ENCODE measurements at places on chromosomes 5 and 9.

DNA sequence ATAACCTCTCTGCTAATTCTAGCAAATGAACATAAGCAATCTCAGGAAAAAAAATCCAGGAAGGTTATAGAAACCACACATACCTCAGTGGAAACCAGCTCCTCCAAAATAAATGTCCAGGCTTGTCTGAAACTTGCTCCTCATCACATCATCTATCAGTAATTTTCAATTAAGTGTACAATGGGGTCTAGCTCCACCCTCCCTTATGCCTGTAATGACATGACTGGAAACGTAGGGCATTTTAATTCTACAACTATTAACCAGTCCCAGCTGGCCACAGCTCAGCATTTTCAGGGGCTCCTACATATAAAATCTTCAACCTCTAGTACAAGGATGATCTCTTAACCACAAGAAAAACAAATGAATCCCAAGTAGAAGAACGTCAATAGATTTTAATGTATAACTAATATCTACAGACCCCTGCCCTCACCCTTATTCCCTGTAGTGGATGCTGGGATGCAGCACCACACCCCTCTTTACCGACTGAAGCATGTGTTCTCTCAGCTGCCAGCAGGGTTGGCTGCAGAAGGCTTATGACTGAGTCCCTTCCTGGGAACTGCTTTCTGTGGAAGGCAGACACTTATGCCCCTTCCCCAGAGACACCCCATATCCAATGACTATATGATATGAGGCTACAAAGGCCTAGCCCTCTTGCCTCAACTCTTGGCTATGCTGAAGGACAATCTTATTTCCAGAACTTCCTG lies 6.8 kb downstream of the TSSK1B start:
- DNase-seq = no peak

GRCh38 chr9:12790001-12790400 lies 15.2 kb downstream of the LURAP1L start:
- no peak for DNase-seq

DNA sequence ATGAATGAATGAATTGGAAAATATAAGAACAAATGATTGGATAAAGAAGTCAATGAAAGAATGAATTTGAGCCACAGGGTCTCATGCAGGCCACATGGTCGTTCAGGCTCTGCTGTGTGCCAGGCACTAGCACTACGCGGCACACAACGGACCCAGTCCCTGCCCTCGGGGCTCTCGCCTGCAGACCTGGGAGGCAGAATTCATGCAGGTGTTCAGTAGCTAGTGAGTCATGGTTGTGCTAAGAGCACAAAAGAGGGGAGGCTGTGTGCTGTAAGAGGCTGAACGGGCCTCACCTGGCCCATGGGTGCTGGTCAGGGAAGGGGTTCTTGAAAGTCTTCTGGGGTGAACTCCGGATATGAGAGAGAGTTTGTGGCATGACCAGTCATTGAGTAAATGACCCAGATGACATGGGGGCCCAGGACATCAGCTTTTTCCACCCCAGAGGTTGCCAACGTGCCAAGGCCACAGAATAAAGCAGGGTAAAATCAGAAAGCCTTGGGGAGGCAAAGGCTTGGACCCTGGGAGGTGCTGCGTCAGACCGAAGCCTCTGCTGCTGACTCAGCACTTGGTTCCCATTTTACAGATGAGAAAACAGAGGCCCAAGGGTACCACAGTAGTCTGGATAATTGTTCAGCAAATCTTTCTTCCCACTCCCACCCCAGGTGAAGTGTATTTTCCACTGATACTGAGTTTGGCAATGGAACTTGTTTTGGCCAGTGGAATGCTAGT lies 264.3 kb upstream of the MVB12B start:
- DNase-seq = no peak

- peak; percentile 53 for DNase-seq
Measured at GRCh38 chr9:88534456-88535225, at the start of gene NXNL2. TSS of gene NXNL2 (plus strand) at chr9:88535178. CDS start at chr9:88535435, 257 bp downstream.

DNA sequence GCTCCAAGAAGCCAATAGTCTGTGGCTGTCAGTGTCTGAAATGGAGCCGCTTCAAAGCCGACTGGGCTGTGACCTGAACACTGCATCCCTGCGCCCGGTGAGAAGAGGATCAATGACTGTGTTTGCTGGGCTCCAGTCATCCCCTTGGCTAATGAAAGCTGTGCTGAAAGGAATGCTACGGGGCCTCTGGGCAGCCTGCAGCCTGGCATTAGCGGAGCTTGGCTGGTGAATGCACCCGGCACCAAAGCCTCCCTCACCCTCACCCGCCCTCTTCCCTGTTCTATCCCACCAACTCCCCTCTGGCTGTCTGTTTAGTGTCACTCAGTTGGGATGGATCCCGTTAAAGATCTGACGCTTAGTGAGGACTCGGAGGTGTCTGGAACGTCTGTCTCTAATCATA lies 355.3 kb downstream of the BNC2 start:
- DNase-seq = no peak

- DNase-seq = no peak
Measured at GRCh38 chr5:154899151-154899816, 38.7 kb downstream of the GEMIN5 start.

- DNase-seq = no peak
Measured at GRCh38 chr9:89992326-89993198, 387.8 kb downstream of the GADD45G start.

GRCh38 chr5:174801798-174802197 lies 77.4 kb downstream of the MSX2 start:
- DNase-seq = no peak

DNA sequence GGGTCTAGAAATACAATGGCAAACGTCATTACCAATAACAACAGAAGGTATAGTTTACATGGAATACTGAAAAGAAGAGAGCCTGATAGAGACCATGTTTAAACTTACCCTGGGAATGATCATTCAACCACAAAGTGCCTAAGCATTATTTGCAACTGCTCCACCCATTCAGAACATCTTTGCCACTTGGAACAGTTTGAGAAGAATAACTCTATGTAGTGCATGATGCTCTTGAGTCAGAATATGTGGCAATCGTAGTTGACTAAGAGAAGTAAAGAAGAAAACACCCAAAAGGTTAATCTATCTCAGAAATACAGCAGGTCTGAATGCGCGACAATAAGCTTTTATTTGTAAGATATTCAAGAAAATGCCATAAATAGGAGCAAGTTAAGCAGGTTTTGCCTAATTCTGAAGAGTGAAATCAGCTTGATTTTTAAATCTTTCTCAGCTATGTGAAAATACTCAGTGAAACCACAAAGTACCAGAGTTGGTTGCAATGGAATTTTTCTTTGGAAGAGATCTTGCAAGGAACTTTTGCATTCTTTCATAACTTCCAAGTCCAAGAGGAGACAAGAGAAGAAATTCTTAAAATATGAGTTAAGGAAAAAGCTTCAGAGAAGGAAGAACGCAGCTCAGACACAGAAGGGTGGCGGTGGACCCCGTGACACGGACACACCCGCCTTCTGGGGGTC lies 64.3 kb downstream of the HABP4 start:
- DNase-seq = no peak

DNA sequence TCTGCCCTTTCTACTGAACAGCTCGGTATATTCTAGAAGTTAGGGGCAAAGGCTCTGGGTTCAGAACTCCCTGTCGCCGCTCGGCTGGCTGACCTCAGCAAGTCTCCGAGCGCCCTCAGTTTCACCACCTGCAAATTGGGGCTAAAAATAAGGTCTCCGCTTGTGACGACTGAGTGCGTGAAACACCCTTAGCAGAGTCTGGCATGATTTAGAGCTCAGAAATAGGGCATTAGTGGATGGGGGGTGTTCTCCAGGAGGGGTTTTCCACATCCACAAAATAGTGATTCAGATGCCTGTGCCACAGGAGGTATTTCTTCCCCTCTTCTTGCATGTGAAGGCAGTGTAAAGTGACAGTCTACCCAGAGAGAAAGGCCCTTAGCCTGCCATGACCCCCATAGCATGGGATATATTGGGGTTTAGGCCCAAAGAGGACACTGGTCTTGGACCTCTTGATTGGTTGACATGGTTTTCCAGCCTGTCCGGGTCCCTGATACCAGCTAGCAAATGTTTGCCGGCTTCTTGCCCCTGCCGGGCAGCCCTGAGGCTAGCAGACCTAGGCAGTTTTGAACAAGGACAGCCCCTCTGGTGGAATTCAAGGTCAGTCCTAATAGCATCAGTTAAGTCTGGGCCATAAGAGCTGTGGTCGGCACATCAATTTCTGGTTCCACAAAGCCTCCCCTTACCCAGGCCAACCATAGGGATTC lies 1.4 kb downstream of the ERGIC1 start:
- no peak for DNase-seq

DNA sequence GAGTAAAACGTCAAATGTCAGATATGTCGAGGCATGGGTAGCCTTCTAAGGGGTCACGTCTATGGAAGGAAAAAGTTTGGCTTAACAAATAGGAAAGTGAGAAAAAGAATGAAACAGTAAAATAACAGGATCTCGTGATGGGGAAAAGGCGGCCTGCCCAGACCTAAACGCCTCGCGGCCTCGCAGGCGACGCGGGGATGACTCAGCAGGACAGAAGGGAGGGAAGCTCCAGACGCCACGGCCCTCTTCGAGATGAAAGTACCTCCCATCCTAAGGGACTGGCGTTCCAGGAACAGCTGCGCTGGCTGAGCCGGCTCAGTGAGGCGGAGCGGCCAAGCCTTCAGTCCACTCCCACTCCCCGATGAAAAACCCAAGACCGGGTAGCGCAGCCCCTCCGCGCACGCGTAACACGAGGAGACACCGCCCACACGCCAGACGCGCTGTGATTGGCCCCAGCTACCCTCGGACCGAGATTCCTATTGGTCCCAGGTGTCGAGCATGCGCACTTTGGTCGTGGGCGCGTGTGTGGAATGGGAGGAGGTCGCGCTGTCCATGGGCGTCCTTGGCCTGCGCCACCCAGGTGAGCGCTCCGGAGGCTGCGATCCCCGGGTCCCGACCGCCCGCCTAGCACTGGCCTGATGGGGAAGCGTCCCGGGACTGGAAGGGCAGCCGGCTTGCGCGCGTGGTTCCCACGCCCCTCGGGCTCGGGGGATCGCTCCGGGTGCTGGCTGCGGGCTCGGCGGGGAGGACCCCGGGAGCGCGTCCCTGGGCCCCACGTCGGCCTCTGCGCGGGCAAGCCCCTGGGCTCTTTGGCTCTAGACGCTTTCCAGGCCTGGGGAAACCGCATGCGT lies 588.5 kb downstream of the MTRR start:
- DNase-seq = peak; percentile 92

DNA sequence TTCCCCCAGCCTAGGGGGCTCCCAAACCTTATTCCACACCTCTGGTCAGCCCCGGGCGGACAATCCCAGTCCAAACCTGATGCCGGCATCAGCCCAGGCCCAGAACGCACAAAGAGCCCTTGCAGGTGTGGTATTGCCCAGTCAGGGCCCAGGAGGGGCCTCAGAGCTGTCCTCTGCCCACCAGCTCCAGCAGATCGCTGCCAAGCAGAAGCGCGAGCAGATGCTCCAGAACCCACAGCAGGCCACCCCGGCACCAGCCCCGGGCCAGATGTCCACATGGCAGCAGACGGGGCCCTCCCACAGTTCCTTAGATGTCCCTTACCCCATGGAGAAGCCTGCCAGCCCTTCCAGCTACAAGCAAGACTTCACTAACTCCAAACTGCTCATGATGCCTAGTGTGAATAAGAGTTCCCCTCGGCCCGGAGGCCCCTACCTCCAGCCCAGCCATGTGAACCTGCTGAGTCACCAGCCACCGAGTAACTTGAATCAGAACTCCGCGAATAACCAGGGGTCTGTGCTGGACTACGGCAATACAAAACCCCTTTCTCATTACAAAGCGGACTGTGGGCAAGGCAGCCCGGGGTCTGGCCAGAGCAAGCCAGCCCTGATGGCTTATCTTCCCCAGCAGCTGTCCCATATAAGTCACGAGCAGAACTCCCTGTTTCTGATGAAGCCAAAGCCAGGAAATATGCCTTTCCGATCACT lies 27.6 kb upstream of the LTC4S start:
- DNase-seq = no peak

DNA sequence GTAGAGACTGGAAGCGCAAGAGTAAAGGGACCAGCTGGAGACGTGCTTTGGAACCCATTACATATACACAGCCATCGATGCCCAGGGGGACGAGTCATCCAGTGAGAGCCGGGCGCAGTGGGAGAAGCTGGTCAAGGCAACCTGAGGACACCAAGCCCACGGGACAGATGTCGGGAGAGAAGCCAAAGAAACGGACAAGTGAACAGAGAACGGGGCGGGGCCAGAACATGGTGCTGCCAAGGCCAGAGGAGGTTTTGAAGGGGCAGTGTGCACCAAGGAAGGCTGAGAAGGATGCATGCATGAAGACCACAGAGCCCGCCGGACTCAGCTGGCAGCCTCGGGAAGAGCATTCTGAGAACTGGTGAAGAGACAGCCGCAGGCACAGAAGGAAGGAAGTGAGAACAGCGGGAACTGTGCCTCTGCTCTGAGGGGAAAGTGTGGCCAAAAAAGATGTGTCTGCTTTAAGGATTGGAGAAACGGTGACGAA lies 20.3 kb downstream of the CAMSAP1 start:
- DNase-seq = no peak

DNA sequence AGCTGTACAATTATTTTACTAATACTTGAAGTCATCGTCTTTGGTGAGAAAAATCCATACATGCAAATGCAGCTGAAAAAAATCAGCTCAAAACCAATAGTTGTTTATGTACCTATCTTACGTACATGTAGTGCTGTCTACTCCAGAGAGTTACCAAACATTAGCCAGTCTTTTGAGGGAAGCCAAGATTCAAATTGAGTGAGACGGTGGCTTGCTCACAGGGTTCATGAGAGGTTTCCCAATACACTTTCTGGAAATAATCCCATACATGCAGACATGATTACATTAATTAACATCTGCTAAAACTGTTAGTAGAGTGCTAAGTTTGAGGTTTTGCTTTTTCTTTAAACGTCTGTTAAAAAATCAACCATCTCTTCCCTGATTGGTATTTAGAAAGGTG lies 2.3 kb downstream of the C9orf72 start:
- DNase-seq = no peak

DNA sequence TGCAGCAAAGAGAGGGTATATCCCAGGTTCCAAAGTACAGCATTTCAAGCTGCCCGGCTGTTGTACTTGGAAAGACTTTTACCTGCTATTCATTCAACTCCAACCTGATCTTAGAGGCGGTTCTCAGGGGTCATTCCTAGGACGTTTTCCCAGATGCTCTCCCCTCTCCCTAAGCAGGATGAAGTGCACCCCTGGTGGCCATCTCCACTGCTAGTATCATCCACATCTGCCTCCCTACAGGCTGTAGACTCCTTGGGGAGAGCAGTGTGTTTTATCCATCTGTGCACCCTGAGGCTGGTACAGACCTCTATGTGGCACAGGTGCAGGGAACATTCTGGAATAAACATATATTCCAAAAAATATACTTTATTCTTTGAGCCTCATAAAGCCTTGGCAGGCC lies 56.8 kb downstream of the PTPN3 start:
- DNase-seq = no peak

All from stimulated activated CD4-positive, alpha-beta T cell treated with anti-CD3 and anti-CD28 coated beads, Interleukin-15, amount 100 ng/mL, for 24 hours (primary cell).